ENCODE measurements at places on chromosomes 12 and 14.

DNA sequence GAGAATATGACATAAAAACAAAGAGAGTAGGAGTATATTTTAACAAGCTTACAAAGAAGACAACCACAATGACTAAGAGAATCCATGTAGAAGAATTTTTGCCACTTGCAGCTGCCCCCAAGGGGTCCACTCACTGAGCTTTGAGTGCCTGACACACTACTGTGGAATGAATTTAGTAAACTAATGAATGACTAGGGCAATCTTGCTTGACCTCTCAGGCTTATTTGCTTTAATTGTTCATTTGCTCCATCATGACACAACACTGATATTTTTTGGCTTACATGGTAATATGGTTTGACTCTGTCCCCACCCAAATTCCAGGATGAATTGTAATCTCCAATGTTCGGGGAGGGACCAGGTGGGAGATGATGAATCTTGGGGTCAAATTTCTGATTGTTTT, 249.1 kb upstream of the FAR2 start:
- no peak for DNase-seq

- no peak for DNase-seq
These were observed 25.3 kb downstream of the CCDC63 start for GRCh38 chr12:110872100-110872499.

DNA sequence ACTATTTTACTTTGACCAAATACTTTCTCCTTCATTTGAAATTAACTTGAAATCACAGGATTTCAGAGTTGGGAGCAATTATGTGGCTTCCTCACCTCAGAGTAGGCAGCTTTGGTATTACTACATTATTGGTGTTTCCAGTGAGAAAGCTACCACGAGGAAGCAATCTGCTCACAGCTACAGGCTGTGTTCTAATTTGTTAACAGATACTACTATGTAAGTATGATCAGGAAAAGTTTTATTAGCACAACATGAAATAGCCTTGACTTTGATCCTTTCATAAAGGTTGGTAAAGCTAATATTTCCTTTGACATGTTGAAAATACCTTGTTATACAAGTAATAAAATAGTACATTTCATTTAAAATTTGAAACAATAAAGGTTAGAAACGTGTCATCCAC, 30.6 kb downstream of the TAOK3 start:
- no peak for DNase-seq

DNA sequence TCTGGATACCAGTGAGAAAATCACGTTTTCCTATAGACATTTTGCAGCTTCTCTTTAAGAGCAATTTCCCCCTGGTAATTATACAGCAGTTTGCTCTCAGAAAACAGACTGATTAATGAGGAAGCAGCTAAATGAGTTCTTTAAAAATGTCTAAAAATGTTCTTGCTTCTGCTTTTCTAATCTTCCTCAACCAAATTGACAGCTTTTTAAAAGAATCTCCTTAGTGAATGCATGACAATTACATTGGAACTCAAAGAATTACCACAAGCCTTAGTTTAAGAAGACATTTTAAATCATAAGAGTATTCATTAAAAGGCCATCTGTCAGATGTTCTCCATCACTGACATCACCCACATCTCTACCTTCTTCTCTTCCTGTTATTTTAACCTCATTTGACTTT, 135.8 kb upstream of the PLXNC1 start:
- DNase-seq, result no peak

GRCh38 chr12:131530422-131530821, 180.5 kb upstream of the SFSWAP start:
- peak; percentile 83 for DNase-seq

DNA sequence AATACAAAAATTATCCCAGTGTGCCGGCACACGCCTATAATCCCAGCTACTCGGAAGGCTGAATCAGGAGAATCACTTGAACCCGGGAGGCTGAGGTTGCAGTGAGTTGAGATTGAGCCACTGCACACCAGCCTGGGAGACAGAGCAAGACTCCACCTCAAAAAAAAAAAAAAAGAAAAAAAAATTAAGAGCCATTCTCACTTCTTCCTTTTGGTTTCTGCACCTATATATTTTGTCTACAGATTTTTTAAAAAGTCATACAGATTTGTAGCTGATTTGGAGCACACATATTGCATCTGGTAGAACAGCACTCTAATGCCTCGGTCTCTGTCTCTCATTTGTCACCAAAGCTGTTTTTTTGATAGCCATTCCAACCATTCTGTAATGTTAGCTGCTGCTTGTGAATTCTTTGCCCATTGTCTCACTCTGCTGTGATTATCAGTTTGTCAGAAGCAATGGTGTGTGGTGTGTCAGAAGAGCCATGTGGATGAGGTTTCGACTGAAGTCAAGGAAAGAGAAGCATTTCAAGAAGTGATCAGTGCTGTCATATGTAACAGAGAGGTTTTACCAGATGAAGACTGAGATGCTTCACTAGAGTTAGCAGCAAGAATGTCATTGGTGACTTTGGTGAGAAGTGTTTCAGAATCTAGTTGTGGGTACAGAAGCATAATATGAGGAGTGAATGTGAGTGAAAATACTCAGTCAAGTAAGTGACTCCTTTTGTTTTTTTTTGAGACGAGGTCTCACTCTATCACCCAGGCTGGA, 8.7 kb upstream of the KTN1 start:
- DNase-seq, result no peak

GRCh38 chr12:115752156-115752555, 525.3 kb downstream of the MED13L start:
- DNase-seq, result no peak

- DNase-seq, result peak; percentile 88
These were observed 551.0 kb downstream of the DIO2 start for GRCh38 chr14:79660053-79660939.

GRCh38 chr12:99287136-99287535, 360.4 kb upstream of the GARIN6 start:
- DNase-seq, result no peak

- DNase-seq, result no peak
These were observed 105.0 kb downstream of the PPP2R5E start for GRCh38 chr14:63438065-63438757.

- no peak for DNase-seq
These were observed 6.2 kb upstream of the ATN1 start for GRCh38 chr12:6921539-6921938.

GRCh38 chr14:66081594-66082376, 404.4 kb upstream of the CCDC196 start:
- DNase-seq, result no peak

DNA sequence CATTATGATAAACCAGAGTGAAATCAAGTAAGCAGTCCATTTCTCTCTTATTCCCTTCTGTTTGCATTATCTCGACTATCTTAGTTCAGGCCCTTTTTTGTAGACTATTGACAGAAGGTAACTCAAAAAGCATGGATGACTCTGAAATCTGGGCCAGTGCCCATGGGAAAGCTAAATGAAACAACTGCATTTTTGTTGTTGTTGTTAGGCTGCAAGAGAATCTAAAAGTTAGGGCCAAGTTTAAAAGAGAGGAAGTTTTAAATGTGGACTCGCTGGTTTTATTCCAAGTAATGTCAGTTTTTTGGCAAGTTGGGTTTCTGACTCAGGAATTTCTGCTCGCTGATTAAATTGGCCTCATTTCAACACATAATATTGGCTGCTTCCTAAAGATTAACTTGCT, 201.1 kb downstream of the PIK3C2G start:
- no peak for DNase-seq

GRCh38 chr12:49089821-49090773, 4.5 kb downstream of the DHH start:
- DNase-seq, result no peak

DNA sequence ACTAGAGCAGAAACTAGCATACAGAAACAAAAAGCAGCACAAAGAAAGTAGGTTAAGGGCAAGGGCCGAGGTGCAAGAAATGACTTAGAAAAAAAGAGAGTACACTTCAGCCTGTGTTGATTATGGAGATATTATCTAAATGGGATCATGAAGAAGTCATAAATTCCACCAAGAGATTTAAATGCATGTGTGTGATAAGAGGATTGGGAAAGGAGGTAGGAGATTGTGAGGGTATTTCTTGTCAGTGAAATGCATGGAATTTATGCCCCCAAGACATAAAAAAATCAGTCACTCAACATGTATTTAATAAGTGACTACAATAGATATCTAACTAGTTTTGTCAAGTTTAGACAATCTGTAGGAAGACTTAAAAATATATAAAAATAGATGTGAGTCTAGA, 976.2 kb upstream of the LRFN5 start:
- DNase-seq, result no peak

GRCh38 chr12:93090731-93091172, 161.7 kb upstream of the EEA1 start:
- DNase-seq, result no peak
